Skin of body (tissue), 3 donors: ENCODE measurements at places on chromosomes 5 and 9.
A peak's percentile ranks its signal among the peaks of the same experiment; 100 is the strongest.

- no peak for DNase-seq
Observed at GRCh38 chr5:107011605-107012004, 659.1 kb downstream of the EFNA5 start.

- DNase-seq, result peak; percentile 20
Observed at GRCh38 chr5:62578540-62578939, at the start of gene LRRC70. TSS of gene LRRC70 (plus strand) at chr5:62578819. CDS start at chr5:62579439, 620 bp downstream.

DNA sequence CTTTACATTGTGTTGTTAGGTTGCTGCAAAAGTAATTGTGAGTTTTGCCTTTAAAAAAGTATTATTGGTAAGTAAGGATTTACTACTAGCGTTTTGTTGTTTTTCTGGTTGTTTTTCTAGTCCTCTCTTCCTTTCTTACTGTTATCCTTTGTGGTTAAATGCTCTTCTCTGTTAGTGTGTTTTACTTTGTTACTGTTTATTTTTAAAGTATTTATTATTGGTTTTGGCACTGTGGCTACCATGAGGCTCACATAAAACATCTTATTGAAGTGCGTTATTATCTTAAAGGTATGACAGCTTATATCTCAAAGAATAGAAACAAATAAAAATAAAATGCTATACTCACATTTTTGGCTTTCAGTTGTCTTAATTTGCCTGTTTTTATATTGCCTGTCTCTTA is 17.6 kb downstream of the DMXL1 start:
- no peak for DNase-seq

DNA sequence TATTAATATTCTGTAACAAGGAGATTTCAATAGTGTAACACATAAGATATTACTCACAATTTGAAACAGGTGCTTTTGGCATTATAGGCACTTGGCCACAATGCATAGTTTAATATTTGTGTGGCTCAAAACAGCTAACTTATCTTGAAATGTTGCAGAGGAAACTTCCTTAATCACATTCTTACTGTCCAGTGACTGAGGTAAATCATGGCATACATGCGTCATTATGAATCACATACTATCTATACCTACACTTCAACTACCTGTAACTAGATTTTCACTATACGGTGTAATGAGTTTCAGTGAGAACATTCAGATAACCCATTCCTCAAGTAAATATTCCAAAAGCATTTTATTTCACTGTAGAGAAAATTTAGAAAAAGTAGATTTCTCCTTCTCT is 218.8 kb downstream of the PDE4D start:
- no peak for DNase-seq

GRCh38 chr9:37027582-37028419 is 6.3 kb downstream of the PAX5 start:
- DNase-seq, result peak; percentile 58

GRCh38 chr5:159987031-159987674 is 21.8 kb upstream of the TTC1 start:
- peak; percentile 6 for DNase-seq

- no peak for DNase-seq
Observed at GRCh38 chr9:13470836-13471235, 191.3 kb upstream of the MPDZ start.

DNA sequence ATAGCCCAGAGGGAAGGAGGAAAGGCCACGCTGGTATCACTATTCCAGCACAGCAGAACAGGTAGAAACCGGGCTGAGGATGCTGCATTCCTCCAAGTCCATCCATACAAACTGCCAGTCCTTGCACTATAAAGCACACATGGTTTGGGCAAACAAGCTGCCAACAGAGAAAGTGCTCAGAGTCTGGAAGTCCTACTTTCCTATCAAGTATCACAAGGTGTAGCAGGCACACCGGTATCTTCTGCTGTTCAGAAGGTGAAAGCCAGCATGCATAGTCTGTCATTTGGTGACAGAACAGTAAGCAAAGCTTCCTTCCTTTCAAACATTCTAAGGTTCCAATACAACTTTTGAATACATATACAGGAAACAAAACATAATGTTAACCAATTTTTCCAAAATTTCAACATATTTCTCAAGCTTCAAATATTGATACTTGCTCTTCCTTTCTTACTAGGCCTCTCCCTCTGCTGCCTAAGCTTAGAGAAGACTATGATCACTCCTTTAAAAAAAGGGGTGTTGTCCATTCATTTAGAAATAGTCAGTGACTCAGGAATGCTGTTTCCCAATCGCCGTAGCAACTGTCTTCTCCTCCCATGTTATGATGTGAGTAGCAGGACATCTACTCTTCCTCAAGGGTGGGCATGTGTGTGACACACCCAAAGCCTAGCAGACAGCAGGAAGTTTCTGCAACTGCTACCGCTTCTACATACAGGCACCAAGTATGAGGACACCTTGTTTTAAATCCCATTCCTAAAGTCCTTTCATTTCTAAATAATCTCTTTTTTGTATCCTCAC is 14.7 kb downstream of the DIAPH1 start:
- DNase-seq, result peak; percentile 77

DNA sequence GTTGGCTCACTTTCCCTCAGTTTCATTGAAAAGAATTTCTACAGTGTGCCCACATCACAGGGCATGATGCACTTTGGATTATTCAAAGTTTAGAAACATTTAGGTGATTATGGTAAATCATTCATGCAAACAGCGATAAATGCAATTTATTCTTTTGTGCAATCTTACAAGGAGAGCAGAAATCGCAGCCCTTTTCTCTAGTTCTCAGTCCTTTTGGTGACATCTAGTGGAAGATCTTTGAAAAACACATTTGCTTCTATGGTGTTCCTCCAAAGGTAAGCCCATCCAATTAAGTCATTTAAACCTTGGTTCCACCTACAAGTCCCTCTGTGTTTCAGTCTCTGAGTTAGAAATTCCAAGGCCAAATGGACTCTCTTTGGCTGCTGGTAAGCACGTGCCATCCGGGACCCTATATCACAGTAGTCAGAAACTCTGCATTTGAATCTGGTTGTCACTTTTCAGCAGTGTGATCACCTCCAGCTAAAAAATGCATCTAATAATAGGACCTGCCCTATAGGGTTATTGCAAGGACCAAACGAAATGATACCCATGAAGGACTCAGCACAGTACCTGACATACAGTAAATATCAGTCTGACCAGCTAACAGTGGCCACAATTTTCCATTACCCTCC is 66.4 kb downstream of the MACROH2A1 start:
- peak; percentile 42 for DNase-seq

GRCh38 chr9:129357773-129358245 is 179.7 kb upstream of the IER5L start:
- no peak for DNase-seq

DNA sequence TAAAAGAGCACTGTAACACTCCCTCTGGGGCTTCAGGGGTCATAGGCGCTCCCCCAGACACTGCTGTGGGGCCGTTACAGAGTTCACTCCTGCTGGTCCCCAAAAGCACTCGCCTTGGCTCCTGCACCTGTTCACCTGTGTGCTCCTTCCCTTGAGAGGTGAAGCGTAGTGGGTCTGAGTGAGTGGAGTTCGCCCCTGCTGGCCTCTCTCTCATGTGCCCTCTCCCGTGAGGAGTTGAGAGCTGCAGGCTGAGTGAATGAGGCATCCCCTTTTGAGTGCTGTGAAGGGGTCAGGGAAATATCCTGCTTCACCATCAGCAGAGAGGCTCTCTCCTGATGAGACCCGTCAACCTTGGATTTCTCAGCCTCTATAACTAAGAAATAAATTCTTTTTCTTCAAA is 134.6 kb upstream of the TUT7 start:
- no peak for DNase-seq

- DNase-seq, result peak; percentile 22
Observed at GRCh38 chr9:715300-715699, 126.2 kb upstream of the DMRT1 start.
